Thyroid gland (tissue), 4 donors: ENCODE measurements at places on chromosomes 3 and 15.

GRCh38 chr3:127482216-127483004 lies 108.1 kb downstream of the TPRA1 start:
- no peak for DNase-seq

- no peak for DNase-seq
Measured at GRCh38 chr3:146124126-146124801, 36.7 kb downstream of the PLOD2 start.

DNA sequence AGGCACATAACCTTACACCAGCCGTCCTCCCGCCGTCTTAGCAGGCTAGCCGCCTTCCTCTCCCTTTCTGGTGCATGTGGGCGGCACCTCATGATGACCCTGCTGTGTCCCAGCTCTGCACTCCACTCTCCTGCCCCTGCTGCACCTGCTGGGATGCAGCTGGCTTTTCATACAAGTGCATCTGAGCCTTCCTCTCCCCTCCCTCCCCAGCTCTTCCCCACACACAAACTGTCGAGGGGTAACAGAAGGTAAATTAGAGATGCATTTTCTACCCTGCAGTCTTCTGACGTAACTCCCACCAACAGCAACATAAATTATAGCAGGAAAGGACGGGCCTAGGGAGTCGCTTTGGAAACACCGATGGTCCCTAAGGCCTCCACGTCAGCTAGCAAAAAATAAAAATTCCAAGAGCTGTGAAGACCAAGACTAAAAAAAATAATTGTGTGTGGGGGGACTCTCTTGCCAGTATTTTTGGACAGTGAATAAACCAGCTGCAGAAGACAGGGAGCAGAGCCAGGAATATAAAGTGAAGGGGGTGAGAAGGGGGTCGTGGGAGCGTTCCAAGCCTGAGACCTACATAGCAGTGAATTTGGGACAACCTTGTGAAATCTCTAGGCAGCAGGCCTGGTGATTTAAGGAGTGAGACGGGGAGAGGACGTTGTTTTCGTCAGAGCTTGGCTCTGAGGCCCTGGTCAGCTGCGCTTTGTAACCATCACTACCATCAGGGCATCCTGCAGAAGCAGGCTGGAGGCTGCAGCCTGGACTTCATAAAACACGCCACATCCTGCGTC lies 216.2 kb downstream of the ADAMTS17 start:
- no peak for DNase-seq

GRCh38 chr15:80152896-80153876 lies at the start of gene FAH:
Gene FAH (plus strand): TSS chr15:80152999. CDS start chr15:80153055, 56 bp downstream.
- peak; percentile 79 for DNase-seq

GRCh38 chr3:149003653-149004305 lies 12.4 kb downstream of the GYG1 start:
- DNase-seq = no peak

- DNase-seq = no peak
Measured at GRCh38 chr15:68268405-68268804, 9.1 kb upstream of the FEM1B start.

- no peak for DNase-seq
Measured at GRCh38 chr3:9167222-9167621, 82.2 kb downstream of the SRGAP3 start.

- DNase-seq = no peak
Measured at GRCh38 chr3:39748763-39749162, 60.6 kb upstream of the MYRIP start.

- DNase-seq = no peak
Measured at GRCh38 chr3:143337387-143337786, 217.8 kb downstream of the CHST2 start.

GRCh38 chr3:166484470-166484869 lies 647.2 kb upstream of the BCHE start:
- no peak for DNase-seq

DNA sequence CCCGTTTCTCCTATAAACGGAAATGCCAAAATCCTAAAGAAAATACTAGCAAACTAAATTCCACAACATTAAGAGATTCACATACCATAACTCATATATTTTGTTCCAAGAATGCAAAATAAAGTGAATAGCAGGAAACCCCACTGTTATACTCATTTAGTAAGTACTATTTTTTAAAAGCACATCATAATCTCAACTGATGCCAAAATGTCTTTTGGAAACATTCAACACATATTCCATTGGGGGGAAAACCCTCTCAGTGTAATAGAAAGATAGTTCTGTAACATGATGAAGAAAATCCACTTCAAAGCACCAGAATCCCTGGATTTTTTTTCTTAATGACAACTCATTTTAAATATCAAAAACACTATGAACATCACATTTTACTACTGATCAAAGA lies 93.0 kb upstream of the EIF1B start:
- no peak for DNase-seq

- no peak for DNase-seq
Measured at GRCh38 chr3:168801794-168802193, 706.1 kb upstream of the GOLIM4 start.

- DNase-seq = no peak
Measured at GRCh38 chr3:71902258-71903111, 117.5 kb upstream of the PROK2 start.

GRCh38 chr3:8663177-8664061 lies 18.8 kb upstream of the SSUH2 start:
- peak; percentile 58 for DNase-seq

GRCh38 chr3:128351546-128351945 lies 115.1 kb downstream of the DNAJB8 start:
- no peak for DNase-seq

DNA sequence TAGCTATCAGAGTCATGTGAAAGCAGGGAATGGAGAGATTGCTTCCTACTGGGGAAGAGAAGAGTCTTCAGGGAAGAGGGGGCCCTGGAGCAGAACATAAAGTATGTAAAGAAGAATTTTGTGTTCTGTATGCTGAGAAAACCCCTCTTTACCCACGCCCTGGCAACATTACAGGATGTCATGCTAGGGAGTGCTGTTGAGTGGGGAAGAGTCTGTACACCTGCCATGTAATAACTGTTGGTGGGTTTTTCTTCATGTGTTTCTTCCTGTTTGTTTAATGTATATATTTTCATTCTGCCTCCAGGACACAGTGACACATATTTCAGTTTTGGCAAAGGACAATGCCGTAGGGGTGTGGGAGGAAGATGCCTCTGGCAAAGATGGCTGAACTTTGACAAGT lies 122.8 kb upstream of the LPP start:
- no peak for DNase-seq
